ENCODE measurements at places on chromosomes 16 and 17.

DNA sequence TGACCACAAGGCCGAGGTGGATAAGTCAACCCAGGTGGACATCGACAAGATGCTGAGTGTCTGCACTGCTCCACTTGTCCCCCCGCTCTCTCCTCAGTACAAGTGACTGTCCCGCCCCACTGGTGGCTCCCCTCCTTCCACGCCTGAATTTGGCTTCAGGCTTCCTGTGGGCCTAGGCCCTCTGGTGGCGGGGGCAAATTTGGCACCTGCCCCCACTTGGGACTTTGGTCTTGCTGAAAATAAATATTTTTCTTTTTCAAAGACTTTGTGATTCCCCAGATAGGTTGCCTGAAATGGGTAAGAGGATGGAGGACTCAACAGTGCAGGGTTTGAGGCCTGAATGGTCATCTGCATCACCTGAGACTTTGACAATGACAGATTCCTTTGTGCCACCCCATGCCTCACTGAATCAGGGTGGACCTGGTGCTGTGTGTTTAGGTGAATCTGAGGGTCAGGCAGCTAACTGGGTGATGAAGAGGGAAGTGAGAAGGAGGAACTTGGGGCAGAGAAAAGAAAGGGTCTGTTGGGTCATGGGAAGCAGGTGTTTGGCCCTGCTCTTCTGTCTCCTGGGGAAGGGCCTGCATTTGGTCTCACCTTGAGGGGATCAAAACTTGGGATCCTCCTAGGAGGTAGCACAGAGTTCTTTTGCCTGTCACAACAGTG lies 2.0 kb downstream of the C16orf86 start:
- DNase-seq, result no peak

DNA sequence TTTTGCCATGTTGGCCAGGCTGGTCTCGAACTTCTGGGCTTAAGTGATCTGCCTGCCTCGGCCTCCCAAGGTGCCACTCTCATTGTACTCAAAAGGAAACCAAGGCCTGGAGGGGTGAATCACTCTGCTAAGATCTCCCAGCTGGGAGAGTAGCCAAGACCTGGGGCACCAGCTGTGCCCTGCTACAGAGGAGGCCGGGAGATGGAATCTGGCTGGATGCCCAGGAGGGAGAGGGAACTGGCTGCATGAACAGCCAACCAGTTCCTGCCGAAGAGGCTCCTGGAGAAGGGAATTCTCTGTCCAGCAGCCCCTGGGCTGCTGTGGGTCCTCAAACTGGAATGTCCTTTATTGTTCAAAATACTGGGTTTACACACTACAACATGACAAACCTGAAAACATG lies 238.7 kb upstream of the CIBAR2 start:
- peak; percentile 81 for DNase-seq

GRCh38 chr17:76867578-76868175 lies 527 bp upstream of the MGAT5B start:
- DNase-seq, result no peak

DNA sequence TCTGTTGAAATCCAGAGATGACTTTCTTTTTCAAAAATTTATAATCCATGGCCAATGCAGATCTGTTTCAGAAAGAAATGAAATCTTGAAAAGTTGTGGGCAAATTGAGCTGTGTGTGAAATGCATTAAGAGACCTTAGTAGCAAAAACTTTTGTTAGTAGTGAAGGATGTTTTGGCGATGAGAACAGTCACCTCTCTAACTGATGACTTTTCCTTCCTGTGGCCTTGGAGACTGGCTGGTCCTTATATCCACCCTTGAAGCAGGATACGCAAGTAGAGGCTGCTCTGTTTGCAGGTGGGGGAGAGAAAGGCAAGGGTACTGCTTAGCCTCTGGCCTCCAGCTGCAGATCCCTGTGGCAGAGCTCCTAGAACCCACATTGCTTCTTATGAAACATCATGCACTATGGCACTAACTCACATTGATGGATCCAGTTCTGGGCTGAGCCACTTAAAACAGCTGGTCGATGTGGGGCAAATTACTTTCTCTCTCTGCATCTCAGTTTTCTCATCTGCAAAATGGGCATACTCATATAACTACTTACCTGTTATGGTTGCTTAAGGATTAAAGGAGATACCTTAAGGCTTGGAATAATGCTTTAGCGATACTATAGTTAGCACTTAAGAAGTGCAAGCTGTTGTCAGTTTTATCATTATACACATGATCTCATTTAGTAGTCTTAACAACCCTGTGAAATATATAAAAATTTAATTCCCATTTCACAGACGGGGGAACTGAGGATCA lies 89.3 kb downstream of the SDR42E1 start:
- DNase-seq, result no peak

DNA sequence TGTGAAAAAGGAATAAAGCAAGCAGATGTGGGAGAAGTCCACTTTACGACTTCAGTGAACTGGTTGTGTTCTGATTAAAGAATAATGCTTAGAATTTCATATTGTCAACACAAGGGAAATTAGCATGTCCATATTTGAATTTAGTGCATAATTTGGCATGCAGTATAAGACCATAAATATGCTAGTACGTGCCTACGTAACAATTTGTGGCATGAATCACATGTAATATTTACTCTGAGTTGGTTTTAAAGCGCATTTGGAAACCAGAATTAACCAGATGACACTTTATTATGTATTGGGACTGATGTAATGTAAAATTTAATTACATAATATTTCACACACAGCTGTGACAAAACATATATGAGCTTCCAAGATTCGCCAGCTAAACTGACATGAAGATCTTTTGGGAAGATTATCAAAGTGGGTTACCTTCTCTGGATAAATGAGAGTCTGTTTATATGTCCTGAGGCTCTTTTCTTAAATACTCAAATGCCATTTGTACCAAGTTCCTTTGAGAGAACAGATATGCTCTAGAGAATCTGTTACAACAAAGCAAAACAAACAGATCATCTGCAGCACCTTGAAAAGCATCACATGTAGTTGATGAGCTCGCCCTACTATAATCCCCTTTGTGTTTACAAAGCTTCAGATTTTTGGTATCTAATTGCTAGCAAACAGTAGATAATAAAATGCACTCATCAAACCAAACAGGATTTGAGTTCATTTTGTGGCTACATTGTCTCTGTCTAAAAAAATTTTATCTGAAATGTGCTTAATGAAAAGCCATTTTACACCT lies 1468.6 kb downstream of the CDH11 start:
- DNase-seq, result no peak

DNA sequence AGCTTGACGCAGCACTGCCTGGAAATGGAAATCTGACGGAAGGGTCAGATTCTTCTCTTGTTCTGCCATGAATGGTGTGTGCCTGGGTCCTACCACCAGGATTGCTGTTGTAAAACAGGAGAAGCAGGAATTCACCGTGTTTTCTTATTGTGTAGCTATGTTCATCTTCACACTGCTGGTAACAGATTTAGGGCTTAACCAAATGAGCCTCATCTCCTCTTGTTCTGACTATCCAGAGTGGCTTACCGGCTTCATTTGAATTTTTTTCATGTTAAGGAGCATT lies 97.3 kb upstream of the CHMP6 start:
- DNase-seq, result no peak

DNA sequence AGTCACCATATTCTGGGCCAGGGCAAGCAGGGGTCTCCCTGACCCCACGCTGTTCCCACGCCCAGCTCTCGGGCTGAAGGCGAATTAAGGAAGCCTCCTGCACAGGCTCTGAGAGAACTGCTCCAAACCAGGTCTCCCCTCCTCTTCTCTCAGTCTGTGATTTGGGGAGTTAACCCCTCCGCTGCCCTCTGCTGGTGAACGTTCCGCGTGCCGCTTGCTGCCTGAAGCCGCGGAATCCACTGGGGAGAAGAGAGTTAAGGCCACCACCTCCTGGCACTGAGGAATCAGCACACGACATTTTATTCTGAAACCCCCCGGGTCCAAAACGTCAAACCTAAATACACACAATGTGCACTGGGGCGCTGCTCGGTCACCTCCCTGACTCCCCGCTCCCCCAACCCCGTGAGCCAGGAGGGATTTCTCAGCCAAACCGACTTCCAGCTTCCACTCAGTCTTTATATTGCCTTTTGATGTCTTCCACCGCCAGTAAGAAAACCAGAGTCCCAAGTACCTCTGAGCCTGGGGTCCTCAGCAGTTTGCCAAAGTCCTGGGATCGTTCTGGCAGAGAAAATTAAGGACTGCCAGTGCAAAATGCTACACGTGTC lies 54.4 kb upstream of the RCVRN start:
- peak; percentile 94 for DNase-seq

DNA sequence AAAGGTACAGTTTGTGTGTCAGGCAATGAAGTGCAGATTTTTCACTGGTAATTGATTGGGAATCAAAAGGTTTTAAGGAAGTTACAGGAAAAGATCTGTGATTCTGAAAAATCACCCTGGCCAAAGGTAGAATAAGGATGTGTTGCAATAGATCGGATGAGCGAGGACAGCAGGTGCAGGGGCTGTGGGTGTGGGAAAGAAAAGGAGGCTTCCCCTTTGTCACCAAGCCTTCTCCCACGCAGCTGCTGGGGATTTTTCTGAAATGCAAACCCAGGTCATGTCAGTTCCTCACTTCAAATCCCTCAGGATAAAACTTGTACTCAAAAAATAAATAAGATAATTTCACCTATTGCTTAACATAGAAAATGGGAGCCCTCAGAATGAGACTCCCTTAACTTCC lies 47.9 kb upstream of the ARHGAP17 start:
- no peak for DNase-seq

GRCh38 chr16:64225696-64226095 lies 896.2 kb downstream of the CDH11 start:
- no peak for DNase-seq

DNA sequence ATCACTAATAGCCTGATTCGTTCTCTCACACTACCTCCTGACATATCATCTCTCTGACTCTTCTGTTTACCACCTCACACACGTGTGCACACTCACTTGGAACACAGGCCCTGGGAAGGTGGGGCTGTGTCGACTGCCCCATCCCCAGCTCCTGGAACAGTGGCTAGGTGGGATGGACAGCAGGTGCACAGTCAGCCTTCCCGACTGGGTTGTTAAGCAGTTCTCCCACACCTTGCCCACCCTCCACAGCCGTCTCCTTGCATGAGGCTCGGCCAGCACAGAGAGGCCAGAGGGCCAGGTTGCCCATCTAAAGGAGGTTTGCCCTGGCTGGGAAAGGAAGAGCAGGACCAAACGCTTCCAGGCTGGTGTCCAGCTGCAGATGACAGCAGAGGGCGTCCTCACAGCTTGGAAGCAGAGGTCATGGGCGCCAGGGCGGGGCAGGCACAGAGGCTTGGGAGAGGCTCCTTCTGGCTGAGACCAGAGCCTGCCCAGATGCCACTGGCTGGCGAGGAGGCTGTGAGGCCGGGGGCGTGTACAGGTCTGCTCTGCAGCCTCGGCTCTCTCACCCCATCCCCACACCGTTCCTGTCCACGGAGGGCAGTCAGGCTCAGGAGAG lies 92.8 kb downstream of the AMFR start:
- DNase-seq, result no peak

- DNase-seq, result no peak
Measured at GRCh38 chr16:75292691-75293090, 41.3 kb upstream of the BCAR1 start.

- peak; percentile 20 for DNase-seq
Measured at GRCh38 chr16:75262104-75262799, 10.8 kb upstream of the BCAR1 start.

- no peak for DNase-seq
Measured at GRCh38 chr16:82024316-82024715, 10.7 kb upstream of the HSD17B2 start.

DNA sequence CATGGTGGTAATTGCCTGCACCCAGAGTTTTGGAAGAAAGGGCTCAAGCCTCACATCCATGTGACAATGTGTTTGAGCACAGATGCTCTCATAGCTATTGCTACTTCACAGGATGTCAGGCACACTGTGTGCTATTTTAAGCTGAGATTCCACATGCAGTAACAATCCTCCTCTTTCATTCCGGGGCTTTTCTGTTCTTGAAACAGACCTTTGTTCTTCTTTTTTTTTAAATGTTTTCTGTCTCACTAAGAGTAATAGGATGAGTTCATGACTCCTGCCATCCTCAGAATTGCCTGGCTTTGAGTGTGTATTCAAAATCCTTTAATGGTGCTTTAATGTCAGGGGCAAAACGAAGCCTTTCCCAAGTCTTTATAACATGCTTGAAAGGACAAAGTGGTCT lies 198.9 kb downstream of the ABCC12 start:
- no peak for DNase-seq

- DNase-seq, result no peak
Measured at GRCh38 chr16:79407005-79407404, 193.5 kb downstream of the MAF start.

- DNase-seq, result peak; percentile 53
Measured at GRCh38 chr17:266701-267667, 85.5 kb upstream of the DOC2B start.

DNA sequence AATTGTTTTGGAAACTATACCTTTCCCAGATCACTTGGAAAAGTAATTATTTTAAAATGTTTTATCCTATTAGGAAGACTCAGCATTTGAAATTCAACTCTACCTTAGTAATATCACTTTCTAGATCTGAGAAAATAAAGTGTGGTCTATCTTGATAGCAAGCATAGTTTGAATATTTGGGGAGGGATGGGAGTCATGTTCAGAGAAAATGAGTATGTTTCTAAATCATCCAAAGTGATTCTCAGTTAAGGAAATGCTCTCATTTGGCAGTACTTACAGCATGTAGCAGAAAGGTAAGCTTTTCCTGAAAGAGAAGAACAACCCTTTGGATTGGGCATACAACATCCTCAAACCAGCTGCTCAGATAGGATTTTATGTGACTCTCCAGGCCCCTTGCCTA lies 6.9 kb downstream of the C17orf75 start:
- no peak for DNase-seq

- no peak for DNase-seq
Measured at GRCh38 chr16:67667453-67667816, 821 bp downstream of the C16orf86 start.

- DNase-seq, result peak; percentile 10
Measured at GRCh38 chr17:34981538-34982241, 1.4 kb downstream of the LIG3 start.

DNA sequence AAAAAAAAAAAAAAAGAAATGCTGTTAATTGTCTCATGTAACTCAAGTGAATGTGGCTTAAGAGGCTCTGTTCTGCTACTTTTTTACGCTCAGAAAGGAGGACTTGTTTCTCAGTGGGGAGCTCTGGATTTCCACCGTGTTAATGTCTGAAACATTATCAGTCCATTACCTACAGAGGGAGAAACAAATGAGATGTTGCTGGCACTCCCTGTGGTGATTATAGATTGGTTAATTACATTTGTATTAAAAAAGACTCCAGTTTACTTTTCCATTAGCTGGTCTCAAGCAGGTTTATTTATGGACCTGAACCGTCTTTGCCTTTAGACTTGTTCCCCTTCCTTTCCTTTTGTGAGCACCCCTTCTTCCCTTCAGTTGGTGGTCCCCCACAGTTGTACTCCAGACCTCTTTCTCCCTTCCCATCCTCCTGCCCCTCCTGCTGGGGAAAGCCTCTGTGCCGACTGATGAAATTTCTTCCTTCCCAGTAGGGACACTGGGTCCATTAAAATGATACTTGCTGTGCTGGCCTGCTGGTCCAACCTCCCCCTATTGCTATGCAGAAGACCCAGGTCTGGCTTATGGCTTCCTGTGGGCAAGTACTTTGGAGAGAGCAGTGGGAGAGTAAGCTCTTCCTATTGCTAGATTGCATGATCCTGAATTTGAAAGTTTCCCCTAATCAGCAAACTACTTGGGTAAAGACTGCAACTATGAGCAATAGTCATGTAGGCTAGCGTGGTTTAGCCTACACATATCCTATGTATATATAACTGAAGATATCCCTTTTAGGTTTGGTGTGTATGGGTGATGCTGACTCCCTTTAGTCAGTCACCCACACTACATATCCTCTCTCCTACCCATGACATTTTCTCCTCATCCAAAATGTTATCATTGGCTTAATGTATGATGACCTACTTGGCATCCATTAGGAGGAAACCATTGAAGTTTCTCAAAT lies 8.1 kb downstream of the CDC6 start:
- DNase-seq, result no peak
